ENCODE measurements at places on chromosomes 7 and 10.

GRCh38 chr7:82595176-82595575 is 151.6 kb upstream of the CACNA2D1 start:
- DNase-seq, result no peak

- DNase-seq, result no peak
Observed at GRCh38 chr7:37162106-37162505, 286.6 kb downstream of the ELMO1 start.

DNA sequence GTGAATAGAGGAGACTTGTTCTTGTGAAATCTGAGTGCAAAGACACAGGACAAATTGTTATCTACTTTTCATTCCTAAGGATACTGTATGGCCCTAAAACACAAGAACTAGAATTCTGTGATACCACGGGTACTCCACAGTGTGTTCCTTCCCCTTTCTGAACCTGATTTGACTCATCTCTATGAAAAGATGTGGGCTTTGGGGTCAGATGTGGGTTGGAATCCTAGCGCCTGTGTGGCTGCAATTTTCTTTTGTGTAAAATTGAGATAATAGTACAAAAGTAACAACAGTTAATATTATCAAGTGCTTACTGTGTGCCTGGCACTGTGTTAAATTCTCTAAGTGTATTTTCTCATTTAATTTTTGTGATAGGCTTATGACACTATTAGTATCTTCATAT is 8.1 kb downstream of the SRGN start:
- no peak for DNase-seq

- DNase-seq, result no peak
Observed at GRCh38 chr10:133129859-133130495, 30.0 kb upstream of the KNDC1 start.

DNA sequence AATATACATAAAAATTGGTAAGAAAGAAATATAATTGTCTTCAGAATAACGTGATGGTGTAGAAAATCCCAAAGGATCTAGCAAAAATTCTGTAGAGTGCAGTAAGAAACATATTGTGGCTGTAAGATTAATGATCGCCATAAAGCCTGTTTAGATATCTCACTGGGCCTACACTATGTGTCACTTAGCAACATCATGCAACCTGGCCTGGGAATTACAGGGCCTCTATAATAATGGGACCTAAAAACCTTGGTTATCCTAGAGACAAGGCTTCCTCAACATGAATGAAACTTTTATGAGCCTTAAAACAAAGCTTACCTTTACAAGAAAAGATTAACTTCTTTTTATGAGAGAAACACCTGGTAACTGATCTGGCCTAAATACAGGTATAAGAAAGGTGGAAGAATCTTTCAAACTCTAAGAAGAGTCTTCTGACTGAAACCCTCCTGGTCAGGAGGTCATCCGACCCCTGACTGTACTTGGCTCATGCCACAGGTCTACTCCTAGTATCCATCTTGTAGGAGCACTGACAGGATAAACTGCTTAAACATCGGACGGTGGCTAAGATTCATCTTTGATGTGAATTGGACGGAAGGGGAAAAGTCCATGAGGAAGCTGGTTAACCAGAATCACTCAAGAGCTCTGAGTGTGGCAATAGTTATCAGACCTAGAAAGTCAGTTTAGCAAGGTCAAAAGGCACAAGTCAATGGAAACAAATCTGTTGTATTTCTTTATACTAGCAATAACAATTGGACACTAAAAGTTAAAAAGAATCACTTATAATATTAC is 1155.1 kb upstream of the SORCS1 start:
- no peak for DNase-seq

Measured in AG10803 (cell line).